ENCODE measurements at places on chromosomes 3 and 15.

DNA sequence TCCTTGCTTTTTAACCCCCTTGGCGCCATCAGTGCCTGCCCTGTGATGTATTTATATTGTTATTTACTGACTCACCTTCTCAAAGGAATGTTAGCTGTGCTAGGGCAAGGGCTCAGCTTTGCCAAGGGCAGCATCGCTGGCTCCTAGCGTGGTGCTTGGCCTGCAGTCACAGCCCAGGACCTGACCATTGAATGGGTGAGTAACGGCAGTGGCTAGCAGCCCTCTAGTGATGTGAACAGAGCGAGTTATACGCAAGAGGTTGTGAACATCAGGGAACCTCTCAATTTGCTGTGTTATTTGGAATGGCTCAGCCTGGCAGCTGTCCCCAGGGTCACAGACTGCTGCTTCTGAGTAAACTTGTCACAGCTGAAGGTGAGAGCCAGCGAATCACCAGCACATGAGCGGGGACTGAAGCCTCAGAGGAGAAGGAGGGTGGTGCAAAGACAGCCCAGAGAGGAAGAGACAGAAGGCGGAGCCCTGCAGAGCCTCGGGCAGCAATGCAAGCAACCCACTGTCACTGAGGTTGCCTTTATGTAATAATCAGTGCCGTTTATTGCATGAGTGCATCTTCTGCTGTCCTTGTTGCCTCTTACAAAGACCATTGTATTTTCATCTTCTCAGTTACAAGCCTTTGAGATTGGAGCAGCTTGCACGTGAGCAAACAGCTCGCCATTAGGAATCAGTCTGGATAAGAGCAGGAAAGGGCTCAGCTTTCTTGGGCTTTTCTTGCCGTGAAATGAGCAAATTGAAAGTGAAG, 158.3 kb downstream of the SLCO3A1 start:
- DNase-seq: no peak

DNA sequence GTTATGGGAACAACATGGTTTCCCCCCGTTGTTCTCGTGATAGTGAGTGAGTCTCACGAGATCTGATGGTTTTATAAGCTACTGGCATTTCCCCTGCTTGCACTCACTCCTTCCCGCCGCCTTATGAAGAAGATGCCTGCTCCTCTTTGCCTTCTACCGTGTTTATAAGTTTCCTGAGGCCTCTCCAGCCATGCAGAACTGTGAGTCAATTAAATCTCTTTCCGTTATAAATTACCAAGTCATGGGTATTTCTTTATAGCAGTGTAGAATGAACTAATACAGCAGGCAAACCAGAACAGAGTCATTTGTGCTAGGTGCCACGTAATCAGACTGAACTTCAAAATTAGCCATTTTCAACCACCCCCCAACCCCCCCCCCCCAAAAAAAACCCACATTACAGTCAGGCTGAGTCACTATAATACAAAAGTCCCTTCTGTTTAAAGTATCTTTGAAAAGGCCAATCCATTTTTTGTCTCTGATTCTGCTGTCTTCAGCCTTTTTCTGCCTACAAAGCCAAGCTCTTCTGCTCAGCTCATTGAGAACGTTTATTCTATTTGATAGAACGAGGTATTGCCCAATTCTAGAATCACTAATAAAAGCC, 4.1 kb downstream of the OR4F6 start:
- no peak for DNase-seq

DNA sequence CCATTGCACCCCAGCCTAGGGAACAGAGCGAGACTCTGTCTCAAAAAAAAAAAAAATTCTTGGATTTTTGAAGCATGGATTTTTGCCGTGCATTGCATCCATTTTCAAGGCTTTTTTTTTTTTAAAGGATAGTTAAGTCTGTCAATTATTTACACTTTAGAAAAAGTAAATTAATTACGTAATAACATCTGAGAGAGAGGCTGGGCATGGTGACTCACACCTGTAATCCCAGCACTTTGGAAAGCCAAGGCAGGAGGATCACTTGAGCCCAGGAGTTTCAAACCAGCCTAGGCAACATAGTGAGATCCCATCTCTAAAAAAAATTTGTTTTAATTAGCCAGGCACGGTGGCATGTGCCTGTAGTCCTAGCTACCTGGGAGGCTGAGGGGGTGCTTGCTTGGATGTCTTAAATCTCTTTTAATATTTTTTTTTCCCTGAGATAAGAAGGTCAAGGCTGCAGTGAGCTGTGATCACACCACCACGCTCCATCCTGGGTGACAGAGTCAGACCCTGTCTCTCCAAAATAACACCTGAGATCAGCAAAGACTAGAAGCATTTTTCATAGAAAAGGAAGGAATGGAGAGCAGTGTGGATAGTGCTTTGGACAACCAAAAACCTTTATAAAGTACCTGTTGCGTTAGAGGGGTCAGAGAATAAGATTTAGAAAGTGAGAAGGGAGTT, 6.8 kb upstream of the SENP7 start:
- no peak for DNase-seq

DNA sequence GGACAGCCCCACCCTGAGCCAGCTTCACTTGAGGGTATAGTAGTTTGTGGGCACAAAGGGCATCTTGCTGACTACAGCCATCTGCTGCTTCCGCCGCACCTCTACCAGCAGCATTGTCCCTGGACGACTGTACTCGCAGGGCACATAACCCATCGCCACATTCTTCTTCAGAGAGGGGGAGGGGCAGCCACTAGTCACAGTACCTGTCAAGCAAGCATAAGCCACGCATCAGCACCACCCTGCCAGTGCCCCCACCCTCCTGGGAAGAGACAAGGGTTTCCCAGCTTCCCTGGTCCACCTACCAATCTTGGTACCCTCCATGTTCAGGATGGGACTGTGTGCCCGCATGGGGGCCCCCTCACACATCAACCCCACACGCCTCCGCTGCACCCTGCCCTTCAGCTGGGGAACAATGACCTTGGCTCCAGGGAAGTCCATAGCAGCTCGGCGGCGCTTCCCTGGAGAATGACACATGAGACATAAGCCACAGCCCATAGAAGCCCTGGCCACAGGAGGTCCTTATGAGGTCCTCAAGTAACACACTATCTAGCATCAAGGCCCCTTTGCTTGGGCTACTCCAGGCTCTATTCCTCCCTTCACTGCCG, 4.7 kb downstream of the AMT start:
- DNase-seq: no peak

DNA sequence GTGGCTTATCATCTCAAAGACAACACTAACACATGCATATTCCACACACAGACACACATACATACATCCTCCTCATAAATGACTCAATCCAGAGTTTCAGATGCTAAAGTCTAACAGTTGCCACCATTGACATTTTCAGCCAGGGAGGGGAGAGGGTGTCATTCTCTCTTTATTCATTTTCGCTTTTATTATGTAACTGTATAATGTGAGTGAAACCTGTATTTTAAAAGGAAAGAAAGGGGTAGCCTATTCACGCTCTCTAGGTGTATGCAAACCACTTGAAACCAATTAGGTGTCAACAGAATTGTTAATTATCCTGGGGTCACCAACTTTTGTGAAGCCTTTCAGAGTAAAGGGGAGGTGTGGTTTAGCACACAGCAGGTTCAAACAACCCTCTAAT, 1282.9 kb downstream of the ROBO2 start:
- no peak for DNase-seq

DNA sequence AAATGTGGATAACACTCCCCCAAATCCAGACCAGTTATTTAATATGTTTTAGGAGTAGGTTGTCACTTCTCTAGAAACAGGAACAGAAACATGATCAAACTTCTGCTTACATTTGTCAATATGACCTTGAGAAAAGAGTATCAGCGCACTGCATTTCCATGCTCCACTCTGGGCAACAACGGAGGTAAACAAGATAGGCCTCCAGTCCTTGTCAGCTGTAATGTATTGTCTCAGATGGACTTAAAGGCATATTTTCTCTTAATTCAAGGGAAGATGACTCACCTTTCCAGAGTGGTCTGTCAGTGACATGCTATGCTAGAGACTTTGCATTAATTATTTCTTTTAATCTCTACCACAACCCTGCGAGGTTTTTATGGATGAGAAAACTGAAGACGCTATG, 51.6 kb upstream of the TCF12 start:
- DNase-seq: no peak

GRCh38 chr15:75358771-75359536, 9.5 kb downstream of the MAN2C1 start:
- DNase-seq: no peak

Measured in stimulated activated CD4-positive, alpha-beta T cell treated with anti-CD3 and anti-CD28 coated beads, TNF-alpha, amount 100 ng/mL, for 48 hours (primary cell).